Kidney epithelial cell (primary cell): ENCODE measurements at places on chromosomes 16 and 17.

DNA sequence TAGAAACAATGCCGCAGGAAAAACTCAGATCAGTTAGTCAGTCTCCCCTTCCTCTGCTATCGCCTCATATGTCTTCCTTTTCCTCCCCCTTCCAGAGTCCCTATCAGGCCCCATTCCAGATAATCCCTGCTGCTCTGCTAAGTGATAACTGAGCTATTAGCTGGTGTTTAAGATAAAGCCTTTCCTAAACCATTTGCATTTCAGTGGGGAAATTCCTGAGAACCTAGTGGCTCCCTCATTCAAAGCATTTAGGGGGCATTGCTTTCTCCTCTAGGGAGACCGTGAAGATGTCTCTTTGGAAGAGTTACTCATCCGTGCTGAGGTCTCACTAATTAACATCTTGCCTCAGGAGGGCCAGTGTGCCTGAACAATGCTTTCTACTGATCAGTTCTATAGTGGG lies 401.6 kb downstream of the NPIPA7 start:
- no peak for DNase-seq

DNA sequence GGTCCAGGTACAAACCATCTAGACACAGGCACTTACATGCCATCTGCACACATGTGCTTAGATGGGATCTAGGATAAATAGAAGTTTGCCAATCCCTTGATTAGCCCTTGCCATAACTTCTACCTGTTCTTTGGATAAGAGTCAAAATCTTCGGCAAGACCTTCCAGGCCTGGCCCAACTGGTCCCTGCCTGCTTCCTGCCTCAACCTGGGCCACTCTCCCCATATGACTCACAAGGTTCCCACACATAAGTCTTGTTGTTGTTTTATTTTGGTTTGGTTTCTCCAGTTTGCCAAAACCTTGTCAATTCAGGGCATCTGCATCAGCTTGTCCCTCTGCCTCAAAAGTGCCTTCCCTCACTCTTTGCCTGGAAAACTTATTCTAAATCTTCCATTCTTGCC lies 95.3 kb upstream of the XYLT1 start:
- DNase-seq, result no peak

- no peak for DNase-seq
These were observed 11.3 kb downstream of the ERAL1 start for GRCh38 chr17:28865946-28866752.

DNA sequence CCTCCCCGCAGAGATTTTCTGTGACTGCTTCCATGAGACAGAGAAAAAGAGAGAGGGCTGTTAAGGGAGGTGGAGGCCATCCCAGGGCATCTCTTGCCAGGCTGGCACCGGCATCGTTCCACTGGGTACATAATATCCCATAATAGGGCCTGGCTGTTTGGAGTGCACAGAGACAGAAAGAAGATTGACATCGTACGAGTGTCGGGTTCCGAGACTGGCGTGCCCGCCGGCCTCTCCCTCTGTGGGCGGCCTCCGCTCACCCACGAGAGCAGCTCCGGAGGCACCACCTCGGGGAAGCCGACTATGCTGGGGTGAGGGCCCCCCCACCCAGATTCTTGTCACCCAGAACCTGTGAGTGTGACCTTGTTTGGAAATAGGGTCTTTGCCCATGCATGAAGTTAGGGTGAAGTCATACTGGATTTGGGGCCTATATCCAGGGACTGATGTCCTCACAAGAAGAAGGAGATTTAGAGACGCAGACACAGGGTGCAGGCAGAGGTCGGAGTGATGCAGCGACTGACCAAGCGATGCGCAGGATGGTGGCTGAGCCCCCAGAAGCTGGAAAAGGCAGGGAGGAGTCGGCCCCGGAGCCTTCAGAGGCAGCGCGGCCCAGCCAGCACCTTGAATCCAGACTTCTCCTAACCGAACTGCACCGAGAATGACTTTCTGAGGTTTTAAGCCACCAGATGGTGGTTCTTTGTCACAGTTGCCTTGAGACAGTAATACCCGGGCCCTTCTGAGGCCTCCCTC lies 101.8 kb upstream of the CIBAR2 start:
- DNase-seq, result no peak

- DNase-seq, result peak; percentile 82
These were observed at the start of gene ABCA5 for GRCh38 chr17:69327060-69327831. Gene ABCA5 (minus strand): TSS chr17:69327133. CDS start chr17:69314415, 12,718 bp downstream.

GRCh38 chr16:28087675-28088300 lies 24.3 kb upstream of the GSG1L start:
- DNase-seq, result no peak

GRCh38 chr17:2751491-2751890 lies 2.0 kb upstream of the CCDC92B start:
- DNase-seq, result no peak

GRCh38 chr17:32588982-32589381 lies 102.2 kb downstream of the CDK5R1 start:
- DNase-seq, result no peak

DNA sequence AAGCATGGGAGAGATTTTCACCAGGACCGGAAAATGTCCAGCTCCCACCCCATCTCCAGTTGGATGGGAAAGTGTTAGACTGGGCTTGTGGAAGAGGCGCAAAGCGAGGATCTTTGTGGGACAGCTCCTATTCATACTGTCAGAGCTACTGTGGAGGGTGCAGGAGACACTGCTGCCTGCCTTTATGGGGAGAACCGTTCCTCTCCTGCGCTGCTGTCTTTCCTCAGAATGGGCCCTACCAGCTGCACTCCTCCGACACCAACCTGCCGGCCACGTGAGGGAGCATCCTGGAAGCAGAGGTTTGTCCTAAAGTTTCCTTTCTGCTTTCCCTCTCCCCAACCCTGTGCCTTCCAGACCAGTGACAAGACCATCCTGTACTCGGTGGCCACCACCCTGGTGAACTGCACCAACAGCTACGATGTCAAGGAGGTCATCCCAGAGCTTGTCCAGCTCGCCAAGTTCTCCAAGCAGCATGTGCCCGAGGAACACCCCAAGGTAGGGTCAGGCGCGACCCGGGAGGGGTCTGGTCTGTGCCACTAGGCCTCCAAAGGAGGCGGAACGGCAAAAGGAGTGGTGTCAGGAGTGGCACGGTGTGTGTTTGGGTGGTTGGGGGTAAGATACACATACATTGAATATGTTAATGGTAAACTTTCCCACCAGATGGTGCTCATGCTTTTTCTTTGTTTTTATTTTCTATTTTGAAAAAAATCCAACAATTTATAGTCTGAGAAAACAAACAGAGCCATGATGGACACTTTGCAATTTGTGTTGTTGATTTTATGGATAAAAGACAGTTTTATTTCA lies 23.0 kb downstream of the SLC35G3 start:
- DNase-seq, result no peak

DNA sequence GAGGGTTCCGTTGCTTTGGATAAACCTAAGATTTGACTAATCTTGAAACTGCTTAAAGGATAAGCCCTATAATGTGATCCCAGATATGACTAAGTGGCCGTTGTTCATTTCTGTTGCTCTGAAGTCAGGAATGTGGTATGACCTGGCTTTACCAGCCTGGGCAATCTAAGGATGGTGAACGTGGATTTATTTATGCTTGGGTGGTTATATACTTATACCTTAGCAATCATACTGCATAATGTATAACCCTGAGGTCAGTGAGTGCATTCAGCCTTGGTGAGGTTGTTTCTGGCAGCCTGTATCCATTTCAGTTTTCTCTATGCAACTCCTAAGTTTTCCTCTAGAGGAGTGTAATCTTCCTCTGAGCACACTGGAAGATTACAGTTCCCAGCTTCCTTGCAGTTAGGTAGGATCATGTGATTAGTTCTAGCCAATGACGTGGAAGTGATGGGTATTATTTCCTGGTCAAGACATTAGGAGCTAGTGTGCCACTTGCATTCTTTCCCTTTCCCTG lies 41.9 kb downstream of the FTO start:
- DNase-seq, result no peak

GRCh38 chr16:84843149-84844048 lies 23.6 kb downstream of the CRISPLD2 start:
- DNase-seq, result no peak

DNA sequence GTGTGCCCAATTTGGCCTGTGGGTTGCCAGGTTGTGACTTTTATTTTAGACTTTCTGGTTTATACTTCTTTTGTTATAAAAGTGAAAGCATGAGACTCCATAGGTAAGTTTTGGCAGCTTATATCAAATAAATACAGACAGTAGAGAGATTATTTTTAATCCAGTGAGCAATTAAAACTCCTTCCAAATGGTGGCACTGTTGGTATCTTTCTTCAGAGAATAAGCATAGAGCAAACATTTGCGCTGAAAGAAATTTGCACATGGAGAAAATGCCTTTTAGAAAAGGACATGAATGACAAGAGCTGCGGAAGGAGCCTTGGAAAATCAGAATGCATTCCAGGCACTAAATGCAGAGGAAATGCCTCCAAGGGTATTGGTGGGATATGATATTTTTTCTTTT lies 46.1 kb upstream of the DNAJA2 start:
- DNase-seq, result no peak

DNA sequence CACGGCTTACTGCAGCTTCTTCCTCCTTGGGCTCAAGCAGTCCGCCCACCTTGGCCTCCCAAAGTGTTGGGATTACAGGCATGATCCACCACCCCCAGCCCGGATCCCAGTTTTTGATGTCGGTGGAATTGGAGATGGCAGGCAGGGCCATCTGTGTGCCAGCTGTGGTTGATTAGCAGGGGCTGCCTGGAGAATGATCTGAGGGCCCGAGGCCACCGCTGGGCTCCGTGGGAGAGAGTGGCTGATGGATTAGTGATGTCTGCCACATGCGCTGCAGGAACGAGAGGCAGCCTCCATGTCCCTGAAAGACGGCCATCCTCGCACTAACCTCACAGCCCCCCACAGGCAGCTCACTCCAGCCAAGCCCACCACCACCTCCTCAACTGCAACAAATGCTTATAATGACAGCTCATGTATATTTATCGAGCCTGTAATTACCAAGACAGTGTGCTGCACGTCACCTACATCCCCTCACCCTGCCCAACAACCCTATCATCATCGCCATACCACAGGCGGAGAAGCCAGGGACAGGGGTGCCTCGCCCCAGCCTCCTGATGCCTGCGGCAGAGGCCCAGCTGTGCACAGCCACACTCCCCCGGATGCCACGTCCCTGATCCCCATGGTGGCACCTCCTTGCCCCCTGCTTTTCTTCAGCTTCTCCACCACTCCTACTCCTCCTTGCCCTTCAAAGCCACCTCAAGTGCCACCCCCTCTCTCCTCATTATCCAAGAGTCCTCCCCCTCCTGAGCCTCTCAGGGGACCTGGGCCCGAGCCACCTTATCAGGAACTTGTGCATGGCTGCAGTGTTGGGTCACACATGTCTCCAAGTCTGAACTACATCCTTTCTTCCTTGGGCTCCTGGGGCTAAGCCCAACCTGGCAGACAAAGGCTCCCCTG lies 33.2 kb downstream of the ACTG1 start:
- DNase-seq, result no peak

GRCh38 chr17:48792033-48792798 lies 24.8 kb downstream of the TTLL6 start:
- no peak for DNase-seq
